ENCODE measurements at places on chromosomes 12 and 14.

DNA sequence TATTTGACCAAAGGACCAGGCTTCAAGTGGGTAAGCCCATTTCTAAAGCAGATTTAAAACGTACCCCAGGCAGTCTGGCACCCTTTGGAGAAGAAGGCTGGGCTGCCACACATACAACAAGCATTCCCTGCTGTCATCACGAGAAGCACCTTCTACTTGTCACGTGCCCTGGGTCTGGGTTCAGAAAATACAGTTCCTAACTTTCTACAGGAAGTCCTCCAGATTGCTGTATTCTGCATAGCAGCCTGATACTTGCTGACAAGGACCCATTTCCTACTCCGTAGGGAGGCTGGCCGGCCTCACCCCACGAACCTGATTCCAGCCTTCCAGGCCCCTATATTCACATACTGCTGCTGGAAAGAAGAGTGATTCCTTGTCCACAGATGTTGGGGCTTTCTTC lies 7.4 kb downstream of the CLMN start:
- no peak for DNase-seq

- no peak for DNase-seq
Measured at GRCh38 chr12:94284859-94285258, 136.5 kb downstream of the PLXNC1 start.

DNA sequence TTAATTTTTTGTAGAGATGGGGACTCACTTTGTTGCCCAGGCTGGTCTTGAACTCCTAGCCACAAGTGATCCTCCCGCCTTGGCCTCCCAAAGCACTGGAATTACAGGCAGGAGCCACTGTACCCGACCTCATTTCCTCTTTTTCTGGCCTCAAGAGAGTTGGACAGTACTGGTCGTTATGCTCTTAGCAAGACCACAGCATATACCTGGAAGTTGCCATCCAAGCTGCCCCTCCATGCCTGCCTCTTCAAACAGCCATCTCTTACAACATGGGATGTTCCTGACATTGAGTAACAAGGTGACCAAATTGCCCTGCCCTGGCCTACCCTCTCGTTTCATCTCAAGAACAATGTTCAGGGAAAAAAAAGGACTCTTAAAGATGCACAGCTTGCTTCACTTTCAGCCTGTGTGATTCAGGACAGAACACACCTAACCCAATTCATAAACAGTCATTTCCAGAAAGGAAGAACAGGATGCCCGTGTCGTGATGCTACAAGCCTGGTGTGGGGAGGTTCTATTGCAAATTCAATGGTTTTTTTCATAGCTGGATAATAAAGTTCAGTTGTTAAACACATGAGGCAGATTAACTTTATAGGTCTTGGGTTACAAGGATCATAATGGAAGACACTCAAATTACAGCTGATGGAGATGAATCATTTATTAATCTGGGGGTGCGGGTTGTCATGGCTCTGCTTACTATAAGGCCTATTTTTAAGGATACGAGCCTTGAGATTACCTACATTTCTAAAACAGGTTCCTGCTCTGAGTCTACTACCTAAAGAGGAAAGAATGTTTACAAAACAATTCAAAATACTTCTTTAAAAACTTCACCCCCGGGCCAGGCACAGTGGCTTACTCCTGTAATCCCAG lies 11.9 kb downstream of the GLTP start:
- no peak for DNase-seq

- DNase-seq = no peak
Measured at GRCh38 chr14:25351269-25351668, 301.3 kb upstream of the STXBP6 start.

- DNase-seq = no peak
Measured at GRCh38 chr14:98510392-98510791, 761.6 kb downstream of the BCL11B start.

DNA sequence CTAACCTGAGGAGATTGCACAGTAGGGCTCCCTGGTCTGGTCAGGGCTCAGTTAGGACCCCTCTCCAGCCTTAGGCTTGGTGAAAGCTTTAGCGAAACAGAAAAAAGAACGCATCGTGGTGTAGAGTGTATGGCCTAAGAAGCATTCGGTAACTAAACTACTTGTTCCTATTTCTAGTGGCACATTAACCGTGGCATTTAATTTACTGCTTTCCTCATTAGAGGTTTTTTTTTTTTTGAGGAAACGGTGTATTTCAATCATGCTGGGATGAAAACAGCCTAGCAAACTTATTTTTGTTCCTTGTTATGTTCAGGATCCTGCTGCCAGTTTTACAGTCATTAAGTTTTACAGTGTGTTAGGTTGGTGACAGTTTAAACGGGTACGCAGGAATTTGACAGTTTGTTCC lies 518 bp upstream of the OSBPL8 start:
- DNase-seq = peak; percentile 41

DNA sequence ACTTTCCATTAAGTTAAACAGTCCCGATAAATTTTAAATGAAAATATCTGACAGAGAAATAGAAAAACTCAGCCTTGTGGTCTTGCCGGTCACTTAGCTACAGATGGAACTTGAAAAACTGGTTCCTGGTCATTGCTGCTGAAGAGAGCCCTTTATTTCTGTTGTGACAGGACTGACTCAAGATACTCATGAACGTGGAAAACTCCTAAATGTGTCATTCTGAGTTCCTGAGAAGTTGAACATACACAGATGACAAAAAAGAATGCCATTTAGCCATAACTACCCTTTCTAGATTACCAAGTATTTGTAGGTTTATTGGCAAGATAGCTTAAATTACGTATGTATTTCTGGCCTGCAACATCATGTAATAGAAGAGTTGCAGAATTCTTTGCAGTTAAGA lies 134.2 kb downstream of the HMGA2 start:
- no peak for DNase-seq

DNA sequence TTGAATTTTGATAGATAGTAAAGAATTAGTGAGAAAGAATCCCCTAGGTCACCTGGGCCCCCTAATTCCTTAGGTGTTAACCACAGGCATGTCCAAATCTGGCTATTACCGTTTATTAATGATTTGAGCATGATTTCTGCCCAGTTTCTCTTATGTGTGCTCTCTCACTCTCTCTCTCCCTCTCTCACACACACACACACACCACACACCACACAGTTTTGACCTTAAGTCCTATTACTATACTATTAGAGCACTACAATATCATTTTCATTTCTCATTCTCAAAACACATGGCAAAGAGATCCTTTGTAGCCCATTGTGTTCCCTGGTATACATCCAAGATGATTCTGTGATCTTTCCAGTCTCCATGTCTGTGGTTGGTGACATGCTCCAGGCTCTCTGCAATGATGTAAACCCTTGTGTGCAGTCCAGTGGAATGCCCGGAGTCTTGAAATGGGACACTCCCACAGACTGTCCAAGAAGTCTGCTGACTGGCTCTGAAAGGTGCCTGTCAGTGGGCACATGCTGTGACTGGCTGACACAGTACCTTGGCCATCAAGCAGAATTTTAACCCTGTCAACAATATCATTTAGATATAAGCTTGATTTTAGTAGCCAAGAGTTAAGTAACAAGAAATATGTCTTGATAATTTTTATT lies 96.2 kb downstream of the FIGNL2 start:
- DNase-seq = no peak

DNA sequence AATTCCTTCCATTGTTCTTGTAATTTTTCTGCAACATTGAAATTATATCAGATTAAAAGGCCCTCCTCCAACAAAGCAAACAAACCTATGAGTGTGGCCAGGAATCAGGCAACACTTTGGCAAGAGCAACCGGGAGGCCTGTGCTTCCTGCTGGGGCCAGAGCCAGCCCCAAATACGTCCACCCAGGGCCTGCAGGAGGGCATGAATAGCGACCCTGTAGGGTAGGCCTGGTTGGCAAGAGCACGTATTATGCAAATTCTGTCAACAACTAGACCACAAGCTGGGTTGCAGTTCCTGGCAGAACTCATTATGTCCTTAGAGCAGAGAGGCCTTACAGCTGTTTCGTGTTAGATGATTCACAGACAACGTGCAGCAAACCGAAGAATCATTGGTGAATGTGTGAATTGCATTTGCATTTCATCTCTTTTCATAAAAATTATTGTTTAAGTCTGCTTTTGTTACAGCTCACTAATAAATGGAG lies 26.9 kb upstream of the LGALS3 start:
- DNase-seq = peak; percentile 97

GRCh38 chr12:47995981-47996401 lies 8.3 kb downstream of the COL2A1 start:
- DNase-seq = peak; percentile 82

GRCh38 chr14:35050652-35051051 lies 4.6 kb downstream of the FAM177A1 start:
- no peak for DNase-seq

- DNase-seq = peak; percentile 67
Measured at GRCh38 chr12:3777206-3777809, 24.4 kb upstream of the CRACR2A start.
